ENCODE measurements at places on chromosomes 11 and 22.

GRCh38 chr11:45141171-45141570, 5.3 kb upstream of the PRDM11 start:
- DNase-seq = no peak

DNA sequence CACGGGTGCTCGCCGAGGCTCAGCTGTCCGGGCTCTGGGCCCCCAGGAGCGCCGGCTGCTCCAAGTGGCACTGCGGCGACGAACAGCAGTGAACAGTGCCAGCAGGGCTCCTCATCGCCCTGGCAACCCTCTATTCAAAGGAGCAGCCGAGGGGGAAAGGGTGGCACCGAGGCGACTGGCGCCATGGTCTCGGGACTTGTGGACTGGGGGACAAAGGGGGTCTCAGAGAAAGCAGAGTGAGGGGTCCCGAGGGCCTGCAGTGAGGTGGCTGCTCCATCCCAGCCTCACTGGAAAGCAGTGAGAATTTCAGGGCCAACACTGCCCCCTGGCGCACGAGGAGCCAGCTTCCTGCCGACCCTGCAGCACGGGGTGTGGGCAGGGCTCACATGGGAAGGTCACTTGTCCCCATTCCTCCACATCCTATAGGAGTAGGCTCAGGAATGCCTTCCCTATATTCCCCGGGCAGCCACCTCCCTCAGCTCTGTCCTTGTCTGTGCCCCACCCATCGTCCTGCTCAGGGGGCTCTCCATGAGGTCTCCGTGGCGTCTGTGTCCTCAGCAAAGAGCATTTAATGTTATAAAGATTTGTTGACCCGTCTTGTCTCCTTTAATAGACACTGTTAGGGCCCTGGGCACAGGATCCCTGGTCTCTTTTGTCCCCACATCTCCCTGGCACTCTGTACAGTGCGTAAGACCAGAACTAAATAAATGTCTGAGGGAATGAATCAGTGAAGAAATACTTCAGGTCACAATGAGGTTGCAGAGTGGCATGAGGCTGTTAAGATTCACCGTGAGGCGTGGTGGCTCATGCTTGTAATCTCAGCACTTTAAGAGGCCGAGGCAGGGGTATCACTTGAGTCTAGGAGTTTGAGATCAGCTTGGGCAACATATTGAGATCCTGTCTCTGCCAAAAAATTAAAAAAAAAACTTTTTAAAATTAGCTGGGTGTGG, 26.4 kb downstream of the LRFN4 start:
- peak; percentile 36 for DNase-seq

DNA sequence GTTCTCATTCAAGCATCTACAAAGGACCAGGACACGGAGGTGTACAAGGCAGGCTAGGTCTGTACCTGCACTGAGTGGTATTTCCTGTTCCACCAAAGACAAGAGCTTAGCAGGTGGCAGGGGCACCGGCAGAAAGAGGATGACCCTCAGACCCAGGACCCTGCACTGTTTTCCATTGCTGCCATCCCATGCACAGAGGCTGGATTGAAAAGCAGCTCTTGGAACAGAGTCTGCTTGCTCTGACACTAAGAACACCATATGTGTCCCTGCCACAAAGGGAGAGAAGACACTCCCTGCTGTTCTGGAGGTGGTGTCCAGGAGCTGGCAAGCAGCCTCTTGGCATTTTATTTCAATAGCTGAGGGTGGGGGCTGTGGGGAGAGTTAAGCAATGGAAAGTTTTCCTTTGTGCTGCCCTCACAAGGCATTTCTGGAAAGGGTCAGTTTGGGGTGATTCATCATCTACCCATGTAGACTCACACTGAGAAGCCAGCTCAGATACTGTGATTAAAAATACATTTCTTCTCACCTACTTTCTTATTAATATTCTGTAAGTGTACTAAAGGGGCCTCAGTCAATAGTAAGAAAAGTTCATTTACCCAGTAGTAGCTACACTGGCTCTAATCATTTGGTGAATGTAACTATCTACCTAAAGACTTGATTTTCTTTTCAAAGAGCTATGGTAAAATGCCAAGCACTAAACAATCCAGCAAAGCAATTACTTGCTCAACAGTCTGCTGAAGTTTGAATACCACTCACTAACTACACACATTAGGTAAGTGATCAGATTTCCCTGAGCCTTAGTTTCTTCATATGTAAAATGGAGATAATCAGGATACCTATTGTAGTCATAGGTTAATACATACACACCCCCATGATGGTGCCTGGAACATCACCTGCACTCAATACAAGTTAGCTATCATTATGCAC, 55.2 kb downstream of the SLC1A2 start:
- DNase-seq = no peak

DNA sequence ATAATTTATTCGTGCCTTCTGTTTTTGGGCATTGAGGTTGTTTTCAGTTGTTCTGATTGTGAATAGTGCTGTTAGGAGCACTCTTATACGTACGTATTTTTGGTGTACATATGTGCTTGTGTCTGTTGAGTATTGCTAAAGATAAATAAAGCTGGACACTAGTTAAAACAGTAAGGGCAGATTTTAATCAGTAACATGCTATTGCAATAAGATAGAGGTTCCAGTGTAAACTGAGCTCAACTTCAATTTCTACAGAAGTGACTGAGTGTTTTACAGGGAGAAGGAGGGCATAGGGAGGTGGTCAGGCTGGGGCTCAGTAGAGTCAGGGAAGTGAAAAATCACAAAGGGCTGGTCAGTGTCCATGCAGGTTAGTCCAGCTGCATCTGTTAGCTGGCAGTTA, 76.0 kb upstream of the PARVA start:
- no peak for DNase-seq

GRCh38 chr11:121681550-121682268, 228.9 kb upstream of the SORL1-AS1 start:
- DNase-seq = no peak

DNA sequence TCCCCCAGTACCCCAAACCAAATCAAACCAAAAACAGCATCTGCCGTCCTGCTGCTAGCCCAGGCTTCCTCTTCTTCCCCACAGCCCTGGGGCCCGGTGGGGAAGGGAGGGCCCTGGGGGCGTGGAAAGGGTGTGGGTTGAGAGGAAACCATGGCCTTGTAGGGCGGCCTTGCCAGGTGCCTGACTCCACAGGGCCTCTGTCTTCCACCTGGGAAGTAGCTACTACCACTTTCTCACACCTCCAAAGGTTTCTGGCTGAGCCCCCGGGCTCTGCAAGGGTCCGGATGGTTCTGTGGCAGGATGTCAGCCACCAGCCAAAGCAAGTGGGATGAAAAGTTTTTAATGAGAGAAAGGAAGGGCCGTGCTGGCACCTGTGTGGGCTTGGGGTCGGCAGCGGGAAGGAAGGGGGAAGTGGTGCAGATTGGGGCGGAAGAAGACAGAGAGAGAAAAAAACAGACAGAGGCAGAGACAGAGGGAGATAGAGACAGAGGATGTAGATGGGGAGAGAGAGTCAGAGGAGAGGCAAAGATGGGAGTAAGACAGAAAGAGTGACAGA, 10.5 kb downstream of the TPST2 start:
- peak; percentile 54 for DNase-seq

Data from CD4-positive, alpha-beta memory T cell (primary cell).